Gastrocnemius medialis (tissue), 4 donors: ENCODE measurements at places on chromosomes 5 and 9. TPM values are rescaled to one million over a fixed set of nuclear protein-coding genes. Genes with fewer than 3 reads are reported as not detected.

The MRPS2 gene
- 48.8 TPM for total RNA-seq

The KIF2A gene
- 12.3 TPM for total RNA-seq

The PPP1R26 gene
- 5.9 TPM for total RNA-seq

The OGN gene
- total RNA-seq = 1.7 TPM

The SLC46A2 gene
- not detected for total RNA-seq

The SPAAR gene
- total RNA-seq = 3.3 TPM

The GLIPR2 gene
- 3.3 TPM for total RNA-seq

The ANKRD55 gene
- not detected for total RNA-seq

The LHX6 gene
- total RNA-seq = 1.4 TPM

The GRIN1 gene
- not detected for total RNA-seq
